Stimulated activated CD4-positive, alpha-beta T cell treated with anti-CD3 and anti-CD28 coated beads, Interleukin-2, amount 100 ng/mL, for 24 hours (primary cell): ENCODE measurements at places on chromosomes 11 and 22.

- DNase-seq: peak; percentile 73
Measured at GRCh38 chr11:120334894-120335462, 1.2 kb upstream of the ARHGEF12 start.

DNA sequence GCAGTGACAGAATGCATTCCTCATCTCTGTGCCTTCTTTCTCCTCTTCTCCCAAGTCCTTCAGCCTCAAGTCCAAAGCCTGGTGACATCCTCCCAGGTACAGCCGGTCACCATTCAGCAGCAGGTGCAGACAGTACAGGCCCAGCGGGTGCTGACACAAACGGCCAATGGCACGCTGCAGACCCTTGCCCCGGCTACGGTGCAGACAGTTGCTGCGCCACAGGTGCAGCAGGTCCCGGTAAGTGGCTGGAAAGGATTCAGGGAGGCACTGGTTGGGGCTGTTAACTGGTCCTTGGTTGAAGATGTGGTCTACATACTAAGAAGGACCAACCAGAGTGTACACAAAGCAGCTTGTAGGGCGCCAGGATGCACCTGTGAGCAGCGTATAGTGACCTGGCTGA is 35.7 kb downstream of the SREBF2 start:
- DNase-seq: no peak

- DNase-seq: no peak
Measured at GRCh38 chr11:125662689-125663088, 18.0 kb downstream of the ACRV1 start.

DNA sequence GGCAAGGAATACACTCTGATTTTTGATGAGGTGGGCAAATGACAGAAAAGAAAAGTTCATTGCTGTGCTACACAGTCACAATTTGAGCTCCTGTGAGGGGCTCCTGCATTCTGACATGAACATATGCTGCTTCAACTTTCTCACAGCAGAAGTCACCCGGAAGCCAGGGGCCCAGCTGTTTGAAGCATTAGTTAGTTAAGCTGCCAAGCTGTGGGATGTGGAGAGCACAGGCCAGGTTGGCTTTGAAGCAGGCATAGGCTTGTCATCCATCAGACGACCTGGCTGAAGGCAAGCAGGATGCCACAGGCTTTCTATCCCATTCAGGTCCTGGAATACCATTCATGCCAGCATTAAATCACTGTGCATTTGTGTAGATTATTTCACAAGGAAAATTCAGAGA is 63.1 kb downstream of the MTNR1B start:
- DNase-seq: no peak

- peak; percentile 70 for DNase-seq
Measured at GRCh38 chr11:64553554-64554201, 37.3 kb upstream of the SLC22A12 start.

GRCh38 chr11:86672007-86672621 is at the start of gene ME3:
TSS of gene ME3 (minus strand) at chr11:86672616.
- DNase-seq: peak; percentile 63

DNA sequence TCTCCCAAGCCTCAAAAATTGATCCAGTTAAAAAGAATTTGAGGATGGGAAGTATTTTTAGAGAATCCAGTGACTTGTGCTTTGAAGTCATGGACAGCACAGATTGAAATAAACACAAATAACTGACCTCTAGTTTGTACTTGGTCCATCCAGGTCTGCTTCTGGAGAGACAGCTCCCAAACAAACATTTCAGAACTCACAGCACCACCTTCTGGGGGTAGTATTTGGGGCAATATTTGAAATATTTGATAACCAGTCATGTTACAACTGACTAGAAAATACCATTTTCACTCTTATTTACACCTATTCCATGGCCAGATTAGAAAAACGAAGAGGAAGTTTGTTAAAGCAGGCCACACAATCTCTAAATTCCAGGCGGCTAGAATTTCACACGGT is 56.2 kb downstream of the CTSC start:
- DNase-seq: no peak

- DNase-seq: no peak
Measured at GRCh38 chr11:106176817-106177216, 99.4 kb downstream of the AASDHPPT start.

- DNase-seq: no peak
Measured at GRCh38 chr11:86790867-86791849, 9.2 kb upstream of the PRSS23 start.

GRCh38 chr11:48109046-48109666 is 107.5 kb upstream of the OR4B1 start:
- DNase-seq: no peak

- no peak for DNase-seq
Measured at GRCh38 chr11:110720431-110721275, 8.4 kb upstream of the ARHGAP20 start.

DNA sequence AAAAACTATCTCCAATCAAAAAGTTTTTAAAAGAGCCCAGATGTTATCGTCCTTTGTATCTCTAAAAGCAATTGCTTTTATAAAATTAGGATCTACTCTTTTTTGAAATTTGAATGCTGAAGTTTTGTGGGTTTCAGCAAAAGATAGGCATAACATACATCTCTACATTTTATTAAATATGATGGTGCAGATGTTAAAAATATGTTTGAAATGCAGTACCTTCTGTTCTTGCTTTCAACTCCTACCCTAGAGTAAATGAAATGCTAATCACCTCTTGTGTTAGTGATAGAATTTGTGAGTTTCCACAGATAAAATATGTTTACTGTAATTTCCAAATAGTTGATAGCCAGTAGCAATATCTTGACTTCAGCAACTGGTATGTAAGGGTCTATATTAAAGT is 95.7 kb upstream of the VPREB1 start:
- DNase-seq: no peak

GRCh38 chr11:99814738-99815137 is 794.0 kb downstream of the CNTN5 start:
- no peak for DNase-seq

- no peak for DNase-seq
Measured at GRCh38 chr22:46136486-46137217, 13.7 kb upstream of the PPARA start.

DNA sequence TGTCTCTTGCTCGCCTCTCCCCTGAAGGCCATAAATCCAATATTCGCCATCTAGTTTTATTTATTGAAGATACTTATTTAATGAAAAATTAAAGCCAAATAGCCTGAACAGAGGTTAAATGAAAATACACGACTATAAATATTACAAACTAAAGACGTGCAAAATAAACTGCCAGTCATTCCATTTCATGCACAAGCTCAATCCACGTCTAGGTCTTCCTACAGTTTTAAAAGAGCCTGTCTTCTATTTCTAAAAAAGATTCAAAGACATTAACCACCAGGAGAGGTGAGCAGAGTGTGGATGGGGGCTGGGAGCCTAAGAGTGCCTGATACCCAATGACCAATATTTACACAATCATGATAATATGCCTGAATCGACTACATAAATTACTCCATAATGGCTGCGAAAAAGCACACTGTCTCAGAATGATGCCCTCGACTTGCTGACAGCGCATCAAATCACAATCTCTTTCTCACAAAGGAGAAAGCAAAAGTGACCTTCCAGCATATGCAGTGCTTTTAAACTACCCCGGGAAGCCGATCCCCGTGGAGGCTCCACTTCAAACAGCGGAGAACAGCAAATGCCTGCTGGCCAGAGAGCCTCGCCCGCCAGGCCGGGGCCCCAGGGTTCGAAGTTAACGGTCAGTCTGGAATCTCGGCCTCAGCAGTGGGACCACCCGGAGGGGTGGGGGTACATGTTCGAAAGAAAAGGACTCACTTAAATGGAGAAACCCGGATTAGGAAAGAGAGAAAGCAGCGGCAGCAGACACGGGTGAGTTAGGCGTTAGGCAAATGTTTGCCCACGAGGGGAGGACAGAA is 1.7 kb downstream of the FCHSD2 start:
- DNase-seq: no peak

- DNase-seq: no peak
Measured at GRCh38 chr11:69157156-69157821, 1.6 kb downstream of the SMIM38 start.

- DNase-seq: no peak
Measured at GRCh38 chr11:132037467-132037862, 667.0 kb downstream of the NTM start.

DNA sequence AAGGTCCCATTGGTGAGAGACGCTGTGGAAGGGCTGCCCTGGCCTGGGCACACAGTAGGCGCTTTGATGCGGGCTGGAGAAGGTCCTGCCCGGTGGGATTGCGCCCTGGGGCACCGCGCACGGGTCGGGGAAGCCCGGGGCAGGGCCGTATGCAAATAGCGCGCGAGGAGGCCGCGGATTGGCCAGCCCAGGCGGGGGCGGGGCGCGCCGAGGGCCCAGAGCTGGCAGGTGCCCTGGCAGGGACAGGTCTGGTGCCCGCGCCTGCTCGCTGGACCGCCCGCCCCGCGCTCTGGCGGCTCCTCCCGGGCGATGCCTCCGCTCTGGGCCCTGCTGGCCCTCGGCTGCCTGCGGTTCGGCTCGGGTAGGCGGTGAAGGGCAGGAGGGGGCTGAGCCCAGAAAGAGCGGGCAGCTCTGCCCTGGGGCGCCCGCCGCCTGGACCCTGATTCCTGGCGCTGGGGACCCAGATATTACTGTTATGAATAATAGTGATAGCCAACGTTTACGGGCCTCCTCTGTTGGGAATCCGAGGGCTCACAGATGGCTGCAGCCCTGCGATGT is at the start of gene UPK3A:
Gene UPK3A, plus strand, starts transcription at position 245 of the 558 bp plus-strand sequence. Its CDS starts 65 bp downstream, at position 310.
- peak; percentile 60 for DNase-seq

GRCh38 chr11:73342633-73343032 is 33.6 kb upstream of the RELT start:
- no peak for DNase-seq
